PC-9 (cell line): ENCODE measurements at places on chromosomes 4 and X. TPM values are rescaled to one million over a fixed set of nuclear protein-coding genes. Genes with fewer than 3 reads are reported as not detected.
A peak's percentile ranks its signal among the peaks of the same experiment; 100 is the strongest.

The TRAPPC2 gene
- total RNA-seq: 18.5 and 23.6 TPM in 2 replicates

The USP17L18 gene
- total RNA-seq: not detected in 2 replicates

The SSX2 gene
- total RNA-seq: 52.2 TPM in 1 of 2 replicates, not detected in the other

The SMIM43 gene
- not detected in 2 replicates for total RNA-seq

The F9 gene
- total RNA-seq: not detected in 2 replicates

The SASH3 gene
- total RNA-seq: not detected in 2 replicates

The HGFAC gene
- 1.3 and 1.5 TPM in 2 replicates for total RNA-seq

The SPANXN3 gene
- not detected in 2 replicates for total RNA-seq

GRCh38 chr4:185726931-185727330 is 85.1 kb downstream of the SORBS2 start:
- no peaks in the 10 kb centered on the region for H3K4me1 ChIP-seq
- no peak overlapping the region for H3K27ac ChIP-seq
- no peak overlapping the region for H3K4me3 ChIP-seq
- no peaks in the 10 kb centered on the region for H3K36me3 ChIP-seq
- DNase-seq: no peak

GRCh38 chrX:37809970-37810369 is 30.1 kb downstream of the CYBB start:
- no peak overlapping the region for H3K4me3 ChIP-seq
- no peaks in the 10 kb centered on the region for H3K4me1 ChIP-seq
- H3K27me3 ChIP-seq: no peaks in the 10 kb centered on the region
- no peak overlapping the region for H3K27ac ChIP-seq
- DNase-seq: no peak

- H3K4me3 ChIP-seq: no peak overlapping the region
- no peaks in the 10 kb centered on the region for H3K36me3 ChIP-seq
- H3K4me1 ChIP-seq: no peaks in the 10 kb centered on the region; the same call in 1 of the 2 replicates
- H3K27ac ChIP-seq: no peak overlapping the region
Observed at GRCh38 chr4:151766691-151767090, 5.9 kb upstream of the GATB start.

DNA sequence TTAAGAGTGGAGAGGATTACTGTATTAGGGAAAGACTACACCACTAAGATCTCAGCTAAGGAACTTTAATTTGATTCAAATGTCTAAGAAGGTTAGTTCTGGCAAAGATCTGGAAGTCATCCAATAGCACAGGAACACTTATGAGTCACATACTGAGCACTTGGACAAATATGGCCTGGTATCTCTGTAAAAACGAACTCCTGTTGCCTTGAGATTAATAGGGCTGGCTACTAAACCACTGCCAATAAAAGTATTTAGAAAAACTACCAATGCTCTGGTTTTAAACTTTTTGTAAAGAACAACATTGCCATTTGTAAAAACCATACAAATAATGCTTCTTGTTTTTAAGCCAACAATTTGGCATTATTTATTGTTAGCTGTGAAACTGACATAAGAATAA is 70.5 kb downstream of the SEC24D start:
- no peak overlapping the region for H3K4me3 ChIP-seq
- no peaks in the 10 kb centered on the region for H3K36me3 ChIP-seq
- H3K4me1 ChIP-seq: 0 out of 2 replicates have a peak, but pooled peaks cover 4% of the 10 kb centered on the region
- DNase-seq: peak; percentile 52
- 0 out of 2 replicates have a peak overlapping the region, but pooled peaks have one; percentile 1 for H3K27ac ChIP-seq
- H3K27me3 ChIP-seq: no peaks in the 10 kb centered on the region

DNA sequence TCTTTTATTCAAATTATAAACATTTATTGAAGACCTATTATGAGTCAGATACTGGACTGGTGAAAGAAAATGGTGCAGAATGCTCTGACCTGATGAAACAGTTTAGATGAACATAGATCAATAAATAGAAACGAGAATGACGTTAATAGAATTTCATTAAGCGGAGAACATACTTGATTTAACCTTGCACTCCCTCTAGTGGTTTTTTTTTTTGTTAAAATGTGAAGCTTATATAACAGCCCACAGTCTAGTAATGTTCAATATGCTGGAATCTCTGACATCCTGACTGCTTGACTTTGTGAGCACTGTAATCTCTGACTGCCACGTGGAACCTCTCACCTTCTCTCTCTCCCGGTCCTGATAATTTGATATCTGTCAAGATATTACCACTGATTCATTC is 32.3 kb downstream of the HDAC8 start:
- DNase-seq: no peak
- H3K4me3 ChIP-seq: no peak overlapping the region
- no peaks in the 10 kb centered on the region for H3K27me3 ChIP-seq
- H3K4me1 ChIP-seq: no peaks in the 10 kb centered on the region; the same call in 1 of the 2 replicates
- no peaks in the 10 kb centered on the region for H3K36me3 ChIP-seq

- no peak for DNase-seq
- no peaks in the 10 kb centered on the region for H3K27me3 ChIP-seq
- no peaks in the 10 kb centered on the region for H3K36me3 ChIP-seq
- H3K27ac ChIP-seq: no peak overlapping the region
- no peak overlapping the region for H3K4me3 ChIP-seq
Observed at GRCh38 chrX:109696146-109696740, 36.8 kb downstream of the ACSL4 start.

DNA sequence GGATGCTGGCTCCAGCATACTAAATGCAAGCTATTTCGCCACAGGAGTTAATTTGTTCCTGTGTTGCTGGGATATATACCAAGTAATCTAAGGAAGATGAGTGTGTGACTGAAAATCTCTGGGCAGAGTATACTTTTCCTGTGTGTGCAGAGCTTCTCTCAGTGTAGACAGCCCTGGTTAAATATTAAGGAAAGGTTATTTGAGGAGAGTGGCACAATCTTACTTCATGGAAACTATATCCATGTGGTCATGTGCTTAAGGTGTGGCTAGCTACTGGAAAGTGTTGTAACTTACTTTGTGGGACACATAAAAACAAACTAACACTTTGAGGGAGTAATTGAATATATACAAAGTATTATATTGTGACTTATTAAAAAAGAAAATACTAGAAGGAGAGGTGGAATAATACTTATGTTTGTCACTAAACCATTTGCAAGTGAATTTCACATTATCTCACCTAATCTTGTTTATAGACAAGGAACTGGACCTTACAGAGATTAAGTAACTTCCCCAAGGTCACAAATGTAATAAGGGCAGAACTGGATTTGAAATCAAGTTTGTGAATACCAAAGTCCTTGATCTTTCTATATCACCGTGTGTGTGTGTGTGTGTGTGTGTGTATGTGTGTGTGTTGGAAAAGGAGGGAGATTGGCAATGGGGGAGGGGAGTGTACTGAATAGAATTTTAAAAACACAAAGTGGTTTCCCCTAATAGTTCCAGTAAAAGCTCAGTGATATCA is 408.2 kb upstream of the NR3C2 start:
- H3K36me3 ChIP-seq: no peaks in the 10 kb centered on the region
- no peak for DNase-seq
- no peak overlapping the region for H3K4me3 ChIP-seq
- no peaks in the 10 kb centered on the region for H3K27me3 ChIP-seq
- no peak overlapping the region for H3K27ac ChIP-seq

GRCh38 chr4:139315221-139315675 is 13.0 kb upstream of the NDUFC1 start:
- H3K27ac ChIP-seq: no peak overlapping the region
- H3K27me3 ChIP-seq: no peaks in the 10 kb centered on the region
- no peak for DNase-seq

- no peak overlapping the region for H3K4me3 ChIP-seq
- no peak for DNase-seq
- H3K27me3 ChIP-seq: no peaks in the 10 kb centered on the region
Observed at GRCh38 chr4:89268679-89269078, 38.9 kb downstream of the GPRIN3 start.

DNA sequence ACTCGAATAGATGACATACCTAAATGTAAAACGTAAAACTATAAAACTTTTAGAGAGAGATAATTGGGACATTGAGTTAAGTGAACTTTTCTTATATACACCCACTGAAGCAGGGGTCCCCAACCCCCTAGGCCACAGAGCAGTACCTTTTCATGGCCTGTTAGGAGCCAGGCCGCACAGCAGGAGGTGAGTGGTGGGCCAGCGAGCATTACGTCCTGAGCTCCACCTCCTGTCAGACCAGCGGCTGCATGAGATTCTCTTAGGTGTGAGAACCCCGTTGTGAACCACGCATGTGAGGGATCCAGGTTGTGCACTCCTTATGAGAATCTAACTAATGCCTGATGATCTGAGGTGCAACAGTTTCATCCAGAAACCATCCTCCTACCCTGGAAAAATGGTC is 114.8 kb downstream of the HMX1 start:
- no peaks in the 10 kb centered on the region for H3K36me3 ChIP-seq
- peaks cover 57% of the 10 kb centered on the region for H3K27me3 ChIP-seq
- no peak for DNase-seq
- no peaks in the 10 kb centered on the region for H3K4me1 ChIP-seq
- no peak overlapping the region for H3K27ac ChIP-seq
- no peak overlapping the region for H3K4me3 ChIP-seq

GRCh38 chr4:74537459-74537858 is 92.5 kb downstream of the AREG start:
- H3K4me1 ChIP-seq: no peaks in the 10 kb centered on the region
- H3K36me3 ChIP-seq: no peaks in the 10 kb centered on the region
- no peaks in the 10 kb centered on the region for H3K27me3 ChIP-seq

GRCh38 chr4:176646311-176646710 is 146.4 kb downstream of the VEGFC start:
- no peak overlapping the region for H3K27ac ChIP-seq
- no peak overlapping the region for H3K4me3 ChIP-seq
- H3K4me1 ChIP-seq: no peaks in the 10 kb centered on the region

DNA sequence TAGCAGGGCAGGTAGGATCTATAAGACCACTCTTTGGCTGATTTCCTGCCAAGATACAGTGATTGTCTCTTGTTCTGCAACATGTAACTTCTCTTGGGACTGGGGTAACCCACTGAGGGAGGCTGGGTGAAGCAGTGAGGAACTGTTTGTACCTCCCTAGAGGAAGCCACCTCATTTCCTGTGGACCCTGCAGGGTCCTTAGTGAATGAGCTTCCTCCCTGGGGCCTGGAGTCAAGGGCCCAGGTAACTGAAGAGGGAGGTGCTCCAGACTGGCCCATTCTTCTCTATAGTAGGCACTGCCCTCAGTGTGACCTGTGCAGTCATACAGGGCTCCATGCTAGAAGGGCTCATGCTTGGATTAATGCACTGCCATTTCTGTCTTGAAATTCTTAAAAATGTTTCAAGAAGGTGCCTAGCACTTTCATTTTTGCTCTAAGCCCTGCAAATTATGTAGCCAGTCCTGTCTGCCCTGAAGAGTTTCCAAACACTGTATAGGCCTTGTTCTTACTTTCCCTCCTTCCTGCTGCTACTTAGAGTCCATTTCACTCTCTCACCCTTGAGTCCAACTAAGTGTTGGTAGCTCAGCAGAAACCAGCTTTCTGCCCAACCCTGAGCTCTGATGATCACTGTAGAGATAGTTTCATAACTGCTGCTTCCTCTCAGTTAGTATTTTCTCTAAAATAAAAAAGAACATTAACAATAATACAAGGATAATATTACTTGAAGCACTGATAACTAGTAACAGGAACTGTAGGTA is 8.5 kb upstream of the GRIA3 start:
- no peak overlapping the region for H3K4me3 ChIP-seq
- H3K36me3 ChIP-seq: no peaks in the 10 kb centered on the region
- no peaks in the 10 kb centered on the region for H3K27me3 ChIP-seq

GRCh38 chr4:159178979-159179969 is 76.4 kb downstream of the RAPGEF2 start:
- no peaks in the 10 kb centered on the region for H3K27me3 ChIP-seq
- peaks cover 16% of the 10 kb centered on the region for H3K4me1 ChIP-seq
- no peaks in the 10 kb centered on the region for H3K36me3 ChIP-seq
- H3K27ac ChIP-seq: no peak overlapping the region
- no peak for DNase-seq
- H3K4me3 ChIP-seq: no peak overlapping the region

- H3K27ac ChIP-seq: no peak overlapping the region
- H3K4me1 ChIP-seq: no peaks in the 10 kb centered on the region
- no peak for DNase-seq
- no peaks in the 10 kb centered on the region for H3K27me3 ChIP-seq
- no peak overlapping the region for H3K4me3 ChIP-seq
- H3K36me3 ChIP-seq: no peaks in the 10 kb centered on the region
Observed at GRCh38 chrX:79081895-79082512, 62.5 kb upstream of the GPR174 start.

GRCh38 chr4:16168144-16168543 is 58.1 kb downstream of the TAPT1 start:
- no peak overlapping the region for H3K27ac ChIP-seq
- DNase-seq: no peak
- no peaks in the 10 kb centered on the region for H3K36me3 ChIP-seq
